ENCODE measurements at places on chromosomes 1 and 21. TPM values are rescaled to one million over a fixed set of nuclear protein-coding genes. Genes with fewer than 3 reads are reported as not detected.

Gene ZNF593OS
- not detected for total RNA-seq

Gene SLC35F3
- total RNA-seq = not detected

Gene CACNA1E
- 0.68 TPM for total RNA-seq

Gene DCST1
- not detected for total RNA-seq

Gene TMEM52
- 3.5 TPM for total RNA-seq

Gene INSRR
- not detected for total RNA-seq

Gene EDEM3
- total RNA-seq = 29.3 TPM

Gene TDRD5
- total RNA-seq = not detected

DNA sequence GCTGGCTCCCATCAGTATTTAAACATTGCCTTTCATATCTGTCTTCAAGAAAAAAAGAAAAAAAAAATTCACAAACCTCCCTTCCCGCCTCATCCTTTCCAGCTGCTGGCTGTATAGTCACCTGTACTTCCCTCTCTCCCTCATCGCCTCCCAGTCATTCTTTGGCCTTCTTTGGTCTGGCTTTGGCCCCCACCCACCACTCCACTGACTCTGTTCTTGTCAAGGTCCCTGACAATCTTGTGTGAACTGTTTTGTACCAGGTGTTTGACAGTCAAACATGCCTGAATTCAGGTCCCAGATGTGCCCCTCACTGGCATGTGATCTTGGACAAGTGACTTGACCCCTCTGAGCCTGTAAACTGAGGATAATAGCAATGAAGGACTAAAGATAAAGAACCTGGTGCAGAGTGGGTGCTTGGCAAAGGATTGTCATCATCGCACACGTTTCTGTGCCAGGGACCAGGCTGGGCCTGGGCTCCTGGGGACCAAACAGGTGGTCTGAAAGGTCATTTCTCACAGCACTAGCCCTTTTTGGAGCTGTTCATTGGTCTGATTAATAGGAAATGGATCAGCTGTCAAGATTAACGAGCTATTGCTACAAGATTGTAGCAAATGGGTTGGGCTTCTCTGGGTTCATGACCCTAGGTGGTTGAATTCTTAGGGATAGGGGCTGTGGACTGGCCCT, 21.5 kb downstream of the PTPRF start:
- DNase-seq = no peak

- DNase-seq = no peak
Measured at GRCh38 chr1:57517587-57518374, 93.9 kb upstream of the DAB1 start.

- peak; percentile 73 for DNase-seq
Measured at GRCh38 chr1:40939320-40940059, 40.0 kb upstream of the CTPS1 start.

DNA sequence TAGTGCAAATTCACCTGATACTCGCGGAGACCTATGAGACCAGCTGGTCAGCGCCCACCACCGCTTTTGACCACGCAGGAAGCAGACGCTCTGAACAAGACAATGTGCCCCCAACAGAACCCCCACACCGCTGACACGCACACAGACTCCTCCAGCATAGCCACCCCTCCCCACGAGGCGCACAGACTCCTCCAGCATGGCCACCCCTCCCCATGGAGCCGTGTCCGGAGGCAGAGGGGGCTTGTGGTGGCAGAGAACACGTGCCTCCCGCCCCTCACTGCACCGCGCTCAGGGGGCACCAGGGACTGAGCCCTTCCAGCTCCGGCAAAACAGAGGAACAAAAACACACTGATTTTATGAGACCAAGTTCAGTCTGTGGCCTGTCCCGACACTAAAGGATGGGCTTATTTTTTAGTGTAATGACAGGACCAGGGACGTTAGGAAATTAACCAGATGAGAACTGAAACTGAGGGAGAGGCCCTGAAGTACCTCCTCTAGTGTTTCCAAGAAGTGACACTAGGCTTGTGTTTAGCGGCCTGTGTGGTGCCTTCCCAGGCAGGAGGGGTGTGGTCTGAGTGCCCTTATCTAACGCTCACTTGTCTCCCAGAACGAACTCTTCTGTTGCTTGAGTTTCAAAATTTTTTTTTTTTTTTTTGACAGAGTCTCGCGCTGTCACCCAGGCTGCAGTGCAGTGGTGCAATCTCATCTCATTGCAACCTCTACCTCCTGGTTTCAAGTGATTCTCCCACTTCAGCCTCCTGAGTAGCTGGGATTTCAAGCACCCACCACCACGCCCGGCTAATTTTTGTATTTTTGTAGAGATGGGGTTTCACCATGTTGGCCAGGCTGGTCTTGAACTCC, 10.0 kb upstream of the AGPAT3 start:
- DNase-seq = no peak

DNA sequence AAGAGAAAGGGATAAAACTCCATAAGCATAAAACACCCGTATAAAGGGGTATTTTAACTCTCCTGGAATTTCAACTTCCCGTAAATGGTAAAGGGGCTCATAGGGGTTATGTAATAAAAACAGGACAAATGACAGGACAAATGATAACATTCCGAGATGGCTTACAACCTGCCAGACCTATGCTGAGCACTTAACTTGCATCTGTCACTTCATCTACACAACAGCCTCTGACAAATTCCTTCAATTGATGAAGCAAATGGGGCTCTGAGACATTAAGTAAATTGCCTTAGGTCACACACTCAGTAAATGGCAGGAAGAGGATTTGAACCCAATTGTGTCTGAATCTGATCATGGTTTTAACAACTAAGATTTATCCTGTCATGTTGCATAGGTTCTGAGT, 327.6 kb upstream of the SNX7 start:
- DNase-seq = no peak

- DNase-seq = no peak
Measured at GRCh38 chr1:220734571-220735326, 13.4 kb upstream of the MTARC2 start.

- no peak for DNase-seq
Measured at GRCh38 chr1:7515175-7515574, 255.9 kb upstream of the VAMP3 start.

GRCh38 chr1:21913763-21914162, 23.3 kb downstream of the HSPG2 start:
- no peak for DNase-seq

- no peak for DNase-seq
Measured at GRCh38 chr1:13570924-13571323, 12.7 kb upstream of the PDPN start.

DNA sequence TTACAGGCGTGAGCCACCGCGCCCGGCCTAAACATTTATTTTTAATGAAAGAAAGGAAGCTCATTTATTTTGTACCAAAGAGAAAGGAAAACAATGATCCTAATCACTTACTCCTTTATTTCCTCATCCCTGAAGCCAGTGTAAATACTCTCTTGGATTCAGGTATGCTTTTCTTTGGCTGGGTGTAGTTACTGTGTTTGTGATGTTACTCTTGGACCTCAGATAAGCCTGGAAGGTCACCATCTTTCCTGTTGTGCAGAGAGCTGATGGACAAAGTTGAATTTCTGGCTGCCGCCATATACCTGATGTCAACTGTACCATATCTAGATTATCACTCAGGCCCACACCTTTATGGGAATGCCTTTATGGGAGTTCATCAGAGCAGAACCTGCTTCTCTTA, 35.4 kb upstream of the FOXE3 start:
- no peak for DNase-seq

- no peak for DNase-seq
Measured at GRCh38 chr1:116529199-116529631, 41.6 kb downstream of the CD58 start.

- DNase-seq = no peak
Measured at GRCh38 chr1:107529511-107530149, 388.8 kb downstream of the NTNG1 start.

- DNase-seq = no peak
Measured at GRCh38 chr1:43463479-43463878, 9.7 kb upstream of the HYI start.

- no peak for DNase-seq
Measured at GRCh38 chr1:156122086-156122485, 7.6 kb downstream of the LMNA start.

DNA sequence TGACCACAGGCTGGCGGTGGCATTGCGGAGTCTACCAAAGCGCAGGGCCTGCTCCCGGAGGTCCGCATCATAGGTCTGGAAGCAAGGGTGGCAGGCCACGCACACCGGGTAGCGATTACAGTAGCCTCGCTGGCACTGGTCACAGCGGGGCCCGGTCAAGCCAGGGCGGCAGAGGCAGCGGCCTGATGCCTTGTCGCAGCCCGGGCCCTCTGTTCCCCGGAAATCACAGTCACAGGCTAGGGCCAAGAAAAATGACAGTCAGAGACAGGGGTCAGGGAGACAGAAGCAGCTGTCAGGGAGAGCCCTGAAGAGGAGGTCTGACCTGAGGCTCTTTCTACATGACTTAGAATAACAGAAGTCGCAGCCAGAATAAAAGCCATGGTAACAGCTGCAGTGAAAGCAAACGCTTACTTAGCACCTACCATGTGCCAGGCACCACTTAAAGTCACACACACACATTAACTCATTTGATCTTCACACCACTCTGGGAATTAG, 26.4 kb downstream of the LAMB3 start:
- DNase-seq = no peak

- DNase-seq = no peak
Measured at GRCh38 chr1:230487773-230488428, 61.8 kb upstream of the PGBD5 start.

DNA sequence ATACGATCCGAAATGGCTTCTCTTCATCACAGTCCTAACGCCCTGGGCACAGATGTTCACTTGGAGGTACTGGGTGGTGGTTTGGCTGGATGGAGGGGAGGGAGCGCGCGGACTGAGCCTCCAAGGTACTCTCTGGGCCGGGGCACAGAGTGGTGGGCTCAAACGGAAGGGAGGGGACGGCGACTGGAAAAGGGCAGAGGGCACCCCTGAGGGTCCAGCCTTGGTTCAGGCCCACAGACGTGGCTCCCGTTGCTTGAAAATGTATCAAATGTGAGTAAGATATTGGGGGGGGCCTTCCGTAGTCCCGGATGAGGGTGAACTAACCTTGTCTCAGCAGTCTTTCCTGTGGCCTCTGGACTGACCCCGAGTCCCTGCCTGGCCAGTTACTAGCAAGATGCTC, 463 bp downstream of the IL12RB2 start:
- DNase-seq = no peak

GRCh38 chr1:103170609-103171008, 62.3 kb upstream of the COL11A1 start:
- no peak for DNase-seq

- DNase-seq = no peak
Measured at GRCh38 chr1:204130981-204131892, 20.6 kb downstream of the ETNK2 start.

- DNase-seq = no peak
Measured at GRCh38 chr1:222394224-222394623, 153.7 kb downstream of the HHIPL2 start.

- DNase-seq = no peak
Measured at GRCh38 chr1:197342044-197342565, 74.1 kb downstream of the CRB1 start.

Measured in sigmoid colon (tissue), 7 donors.